ENCODE measurements at places on chromosomes 4 and X.

DNA sequence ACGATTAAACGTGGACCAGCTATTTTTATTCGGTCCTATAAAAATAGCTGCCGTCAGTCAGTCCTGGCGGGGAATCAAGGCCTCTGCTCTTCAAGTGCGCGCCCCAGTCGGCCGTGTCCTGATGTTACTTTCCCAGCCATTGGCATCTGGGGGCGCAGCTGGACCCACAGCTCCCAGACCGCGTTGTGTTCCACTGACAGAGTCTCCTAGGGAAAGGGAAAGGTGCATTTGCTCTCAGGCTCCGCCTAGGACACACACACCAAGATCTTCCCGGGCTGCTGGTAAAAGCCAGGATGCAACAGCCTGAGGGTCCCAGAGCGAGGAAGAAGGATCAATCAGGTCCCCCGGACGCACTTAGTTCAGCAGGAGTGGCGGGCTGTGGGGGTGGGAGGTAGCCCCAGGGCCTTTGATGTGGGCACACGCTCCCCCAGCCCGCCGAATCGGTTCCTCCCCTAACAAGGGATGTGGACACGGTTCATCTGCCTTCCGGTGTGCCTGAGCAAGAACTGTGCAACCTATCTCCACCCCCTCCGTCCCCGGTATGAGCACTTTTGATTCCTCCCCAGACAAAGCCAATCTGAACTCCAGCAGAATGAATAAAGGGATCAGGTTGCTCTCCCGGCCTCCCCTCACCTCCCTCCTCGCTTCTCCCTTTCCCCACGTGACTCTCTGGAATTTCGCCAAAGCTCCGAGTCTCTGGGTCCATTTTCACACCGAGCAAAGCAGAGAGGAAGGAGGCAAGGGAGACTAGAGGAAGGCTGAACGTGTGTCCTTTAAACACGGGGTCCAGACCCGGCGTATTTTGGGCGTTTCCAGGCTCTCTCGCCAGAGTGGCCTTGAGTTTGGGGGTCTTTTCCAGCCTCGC is 626 bp upstream of the FRAS1 start:
- DNase-seq: peak; percentile 10

- DNase-seq: no peak
Observed at GRCh38 chr4:147678796-147679549, 5.0 kb downstream of the PRMT9 start.

DNA sequence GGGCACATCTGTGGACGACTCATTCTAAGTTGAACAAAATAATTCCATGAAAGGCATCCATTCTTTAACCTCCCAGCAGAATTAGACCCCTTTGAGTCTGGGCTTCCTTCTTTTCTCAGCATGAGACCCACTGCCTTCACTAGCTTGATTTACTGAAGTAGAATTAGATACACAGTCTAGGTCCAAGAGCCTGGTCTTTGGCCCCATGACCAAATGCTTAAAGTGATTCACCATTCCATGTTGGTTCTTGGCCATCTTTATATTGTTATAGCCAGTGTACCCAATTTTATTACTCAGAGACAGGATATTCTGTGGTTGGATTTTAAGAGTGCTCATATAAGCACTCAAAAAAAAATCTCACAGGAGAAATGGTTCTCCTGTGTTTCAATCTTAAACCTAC is 155.3 kb upstream of the GPC4 start:
- no peak for DNase-seq

- DNase-seq: no peak
Observed at GRCh38 chrX:3697701-3698279, 15.7 kb downstream of the PRKX start.

- DNase-seq: peak; percentile 3
Observed at GRCh38 chr4:144547678-144548298, 98.2 kb upstream of the HHIP start.
